Hematopoietic multipotent progenitor cell (in vitro differentiated cells): ENCODE measurements at places on chromosomes 13 and 19. TPM values are rescaled to one million over a fixed set of nuclear protein-coding genes. Genes with fewer than 3 reads are reported as not detected.

ATP4A gene
- total RNA-seq, result not detected

MYBPC2 gene
- total RNA-seq, result 0.27 TPM

RGS9BP gene
- 0.54 TPM for total RNA-seq

ARHGAP45 gene
- total RNA-seq, result 217 TPM

DACH1 gene
- total RNA-seq, result 16.4 TPM

GRIK5 gene
- total RNA-seq, result 22.1 TPM

ZNF229 gene
- total RNA-seq, result 4.0 TPM
